ENCODE measurements at places on chromosomes 7 and 10.
A peak's percentile ranks its signal among the peaks of the same experiment; 100 is the strongest.

DNA sequence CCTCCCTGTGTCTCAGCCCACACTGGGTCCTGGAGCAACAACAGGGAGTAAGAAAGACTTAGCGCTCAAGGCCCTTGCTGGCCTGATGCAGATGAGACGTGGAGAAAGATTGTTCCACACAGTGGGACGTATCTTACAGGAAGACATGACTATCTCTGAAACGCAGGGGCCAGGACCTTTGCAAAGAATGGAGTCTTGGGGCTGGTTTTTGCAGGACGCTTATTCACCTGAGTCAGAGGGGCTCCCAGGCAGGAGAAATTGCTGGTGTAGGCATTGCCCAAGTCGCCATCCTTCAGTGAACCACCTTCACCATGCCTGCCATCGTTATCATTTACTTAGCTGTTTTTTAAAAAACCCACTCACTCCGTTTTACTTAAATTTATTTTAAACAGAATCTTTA is 11.8 kb upstream of the GDF10 start:
- no peak for DNase-seq

DNA sequence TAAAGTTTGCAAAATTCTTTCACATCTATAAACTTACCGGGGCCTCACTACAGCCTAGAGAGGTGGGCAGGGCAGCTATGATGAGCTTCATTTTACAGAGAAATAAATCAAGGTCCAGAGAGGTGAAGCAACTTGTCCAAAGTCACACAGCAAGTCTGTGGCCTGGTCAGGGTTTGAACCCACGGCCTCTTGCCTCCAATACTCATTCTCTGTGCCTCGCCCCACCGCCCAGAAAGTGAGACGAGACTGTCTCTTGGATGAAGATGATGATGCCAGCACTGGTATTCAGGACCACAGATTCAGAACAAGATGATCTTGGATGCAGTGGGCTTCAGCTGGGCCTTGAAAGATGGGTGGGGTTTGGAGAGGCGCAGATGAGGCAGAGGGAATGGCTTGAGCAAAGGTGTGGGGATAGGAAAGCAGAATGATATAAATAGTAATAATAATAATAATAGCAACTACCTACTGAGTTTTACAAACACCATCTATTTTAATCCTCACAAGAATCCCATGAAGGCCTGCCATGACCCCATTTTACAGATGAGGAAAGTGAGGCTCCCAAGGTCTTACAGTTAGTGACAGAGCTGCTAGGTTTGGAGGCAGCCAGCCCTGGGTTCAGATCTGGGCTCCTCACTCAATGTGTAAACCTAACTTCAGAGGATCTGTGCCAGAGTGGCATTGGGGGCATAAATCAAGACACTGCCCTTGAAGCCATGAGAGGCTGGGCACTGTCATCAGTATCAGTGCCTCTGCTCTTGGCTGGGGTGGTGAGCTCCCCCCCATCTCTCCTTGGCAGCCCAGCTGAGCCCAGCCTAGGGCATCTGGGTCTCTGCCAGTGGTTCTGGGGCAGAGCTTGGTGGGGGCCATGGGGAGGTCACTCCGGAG is 70.0 kb downstream of the NEURL1 start:
- no peak for DNase-seq

- DNase-seq, result no peak
Observed at GRCh38 chr7:119959811-119960210, 313.2 kb upstream of the KCND2 start.

DNA sequence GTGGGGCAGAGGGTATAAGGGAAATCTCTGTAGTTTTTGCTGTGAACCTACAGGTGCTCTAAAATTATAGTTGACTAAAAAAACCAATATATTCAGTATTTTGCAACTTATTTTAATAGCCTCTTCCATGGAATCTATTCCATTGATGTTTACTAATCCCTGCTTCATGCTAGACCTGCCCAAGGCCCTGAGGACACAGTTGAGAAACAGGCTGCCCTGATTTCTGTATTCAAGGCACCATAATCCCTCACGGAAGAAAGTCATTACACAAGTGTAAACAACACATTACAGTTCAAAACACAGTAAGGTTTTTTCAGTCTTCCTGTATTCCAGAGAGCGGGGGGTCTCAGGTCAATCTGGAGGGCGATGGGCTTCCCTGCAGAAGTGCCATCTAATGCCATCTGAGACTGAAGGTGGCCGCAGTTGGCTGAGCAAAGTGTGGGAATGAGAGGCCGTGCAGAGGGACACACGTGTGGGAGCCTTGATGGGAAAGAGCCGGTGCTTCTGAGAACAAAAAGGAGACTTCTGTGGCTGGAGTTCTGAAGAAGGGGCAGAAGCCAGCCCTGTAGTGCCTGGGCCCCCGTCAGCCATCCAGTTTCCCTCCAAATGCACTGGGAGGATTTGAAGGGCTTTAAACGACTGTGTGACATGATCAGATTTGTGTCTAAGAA is 146.9 kb downstream of the PTPN20 start:
- no peak for DNase-seq

- DNase-seq, result no peak
Observed at GRCh38 chr10:119207713-119208552, 562 bp downstream of the GRK5 start.

DNA sequence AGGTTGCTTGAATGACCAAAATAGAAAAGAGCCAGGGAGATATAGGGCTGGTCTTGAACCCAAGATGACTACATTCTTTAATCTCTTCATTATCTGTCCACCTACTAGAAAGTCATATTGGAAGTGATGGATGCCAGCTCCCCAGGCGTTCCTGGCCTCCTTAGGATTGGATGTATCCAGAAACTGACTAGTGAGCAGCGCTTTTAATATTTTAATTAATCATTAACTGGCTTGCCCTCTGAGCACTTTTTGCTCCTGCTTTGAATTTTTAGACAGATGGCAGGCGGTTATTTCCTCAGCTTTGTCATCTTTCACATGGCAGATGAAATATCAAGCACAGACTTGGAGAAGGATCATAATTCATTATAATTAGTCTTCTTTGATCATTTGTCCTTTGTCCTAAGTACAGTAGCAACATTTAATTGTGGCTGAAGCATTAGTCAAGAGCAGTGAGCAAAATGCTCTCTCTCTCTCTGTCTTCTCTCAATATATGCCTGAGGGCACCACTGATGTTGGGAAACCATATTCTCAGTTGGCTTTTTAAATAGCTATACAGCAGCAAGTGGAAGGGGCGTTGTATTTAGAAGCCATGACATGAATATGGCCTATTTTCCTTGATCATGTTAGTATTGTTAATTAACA is 588.0 kb downstream of the NRG3 start:
- DNase-seq, result no peak

GRCh38 chr10:102713539-102713813 is 721 bp downstream of the ARL3 start:
- DNase-seq, result no peak

DNA sequence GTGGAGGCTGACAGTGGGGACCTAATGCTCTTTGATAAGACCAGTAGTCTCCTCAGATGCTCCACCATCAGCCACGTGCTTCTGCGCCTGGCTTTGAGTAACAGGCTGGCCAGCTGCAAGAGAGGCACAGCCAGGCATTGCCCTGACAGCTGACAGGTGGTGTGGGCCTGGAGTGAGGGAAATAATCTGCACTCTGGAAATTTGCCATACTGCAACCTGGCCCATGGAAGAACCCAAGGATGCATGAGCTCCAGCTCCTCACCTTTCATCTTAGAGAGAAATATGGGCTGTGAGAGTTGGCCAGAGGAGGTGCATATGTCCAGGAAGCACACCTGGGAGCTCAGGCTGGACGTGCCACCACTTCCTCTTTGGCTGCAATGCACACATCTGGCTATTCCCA is 118.9 kb downstream of the PLXDC2 start:
- no peak for DNase-seq

- no peak for DNase-seq
Observed at GRCh38 chr10:131576341-131577177, 265.0 kb upstream of the TCERG1L start.

- DNase-seq, result no peak
Observed at GRCh38 chr7:67346876-67347275, 350.2 kb downstream of the TYW1 start.

DNA sequence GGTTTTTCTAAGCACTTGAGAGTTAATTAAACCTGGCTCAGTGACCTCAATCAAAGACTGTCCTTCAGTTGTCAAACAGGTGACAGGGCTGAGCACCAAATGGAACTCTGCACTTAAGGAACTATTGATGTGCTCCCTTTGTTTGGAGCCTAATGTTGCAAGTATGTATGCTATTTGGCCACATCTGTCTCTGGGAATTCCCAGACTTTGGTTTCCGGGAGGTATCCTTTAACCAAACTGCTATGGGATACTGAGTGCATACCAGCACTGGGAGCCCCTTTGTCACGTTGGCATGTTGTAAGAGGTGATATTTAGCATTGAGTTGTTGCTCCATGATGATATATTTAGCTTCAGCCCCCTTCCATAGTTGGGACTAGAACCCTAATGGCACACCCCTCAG is 25.2 kb downstream of the ASZ1 start:
- DNase-seq, result no peak

GRCh38 chr10:119706521-119707278 is 19.1 kb upstream of the INPP5F start:
- DNase-seq, result no peak

DNA sequence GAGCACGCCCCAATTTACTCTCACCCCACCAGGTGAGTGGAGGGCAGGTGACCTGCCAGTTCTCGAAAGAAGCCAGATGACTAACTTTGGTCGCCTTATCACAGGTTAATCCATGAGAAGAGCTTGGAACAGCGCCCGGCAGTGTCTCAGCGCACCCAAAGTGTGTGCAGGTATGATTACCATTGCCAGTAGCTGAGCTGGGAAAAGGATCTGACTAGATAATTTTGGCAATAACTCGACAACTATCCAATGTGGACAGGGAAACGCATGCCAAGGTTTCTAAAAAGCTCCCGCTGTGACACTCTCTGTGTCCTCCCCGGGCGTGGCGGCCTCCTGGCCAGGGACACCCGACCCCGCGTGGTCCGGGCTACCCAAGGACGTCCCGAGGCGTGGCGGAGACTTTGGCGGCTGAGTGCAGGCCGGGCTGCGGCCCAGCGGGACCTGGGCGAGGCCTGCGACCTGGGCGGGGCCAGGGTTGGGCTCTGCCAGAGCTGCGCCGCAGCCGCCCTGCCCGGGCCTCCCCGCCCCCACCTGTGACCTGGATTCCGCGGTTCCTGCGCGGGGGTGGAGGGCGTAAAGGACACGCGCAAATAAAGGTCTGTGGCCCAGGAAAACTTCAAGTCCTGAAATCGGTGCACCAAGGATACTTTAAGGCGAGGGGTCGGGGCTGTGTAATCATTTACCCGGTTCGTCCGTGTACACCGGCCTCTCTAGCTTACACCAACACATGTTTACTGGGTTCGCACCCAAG is 13.7 kb upstream of the WAPL start:
- DNase-seq, result peak; percentile 79

GRCh38 chr7:55063061-55063460 is 44.2 kb downstream of the EGFR start:
- no peak for DNase-seq

GRCh38 chr10:21150166-21150565 is 253.1 kb upstream of the NEBL start:
- DNase-seq, result no peak

- peak; percentile 52 for DNase-seq
Observed at GRCh38 chr10:28841625-28842024, 164.3 kb downstream of the BAMBI start.

DNA sequence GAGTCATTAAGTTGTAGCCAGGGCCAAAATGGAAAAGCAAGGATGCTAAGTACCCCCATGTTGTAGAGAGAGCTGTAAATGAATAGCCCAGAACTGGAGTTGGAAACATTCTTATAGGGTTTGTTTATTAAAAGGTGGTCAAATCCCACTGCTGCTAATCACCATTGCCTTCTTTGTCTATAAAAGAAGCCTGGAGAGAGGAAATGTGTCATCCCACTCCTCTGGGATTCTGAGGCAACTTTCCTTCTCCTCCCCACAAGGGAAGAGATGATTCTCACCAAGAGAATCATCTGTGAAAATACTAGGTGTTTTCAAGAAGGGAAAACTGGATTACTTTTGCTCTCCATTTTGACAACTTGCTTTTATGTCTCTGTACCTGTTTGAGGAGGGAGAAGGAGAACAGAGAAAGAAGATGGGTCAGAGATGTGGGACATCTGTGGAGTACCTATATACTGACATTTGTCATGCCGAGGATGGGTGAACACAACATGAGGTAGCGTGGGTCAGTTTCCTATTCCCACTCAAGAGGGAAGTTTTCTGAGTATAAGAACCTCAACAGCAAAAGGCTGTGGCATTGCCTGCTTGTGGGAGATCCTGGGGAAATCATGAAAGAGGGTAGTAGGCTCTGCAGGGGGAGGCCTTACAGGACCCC is 262.2 kb downstream of the KIF20B start:
- DNase-seq, result no peak

GRCh38 chr7:98084631-98085030 is 22.0 kb upstream of the LMTK2 start:
- no peak for DNase-seq

- DNase-seq, result no peak
Observed at GRCh38 chr7:94433224-94433623, 38.5 kb downstream of the COL1A2 start.

DNA sequence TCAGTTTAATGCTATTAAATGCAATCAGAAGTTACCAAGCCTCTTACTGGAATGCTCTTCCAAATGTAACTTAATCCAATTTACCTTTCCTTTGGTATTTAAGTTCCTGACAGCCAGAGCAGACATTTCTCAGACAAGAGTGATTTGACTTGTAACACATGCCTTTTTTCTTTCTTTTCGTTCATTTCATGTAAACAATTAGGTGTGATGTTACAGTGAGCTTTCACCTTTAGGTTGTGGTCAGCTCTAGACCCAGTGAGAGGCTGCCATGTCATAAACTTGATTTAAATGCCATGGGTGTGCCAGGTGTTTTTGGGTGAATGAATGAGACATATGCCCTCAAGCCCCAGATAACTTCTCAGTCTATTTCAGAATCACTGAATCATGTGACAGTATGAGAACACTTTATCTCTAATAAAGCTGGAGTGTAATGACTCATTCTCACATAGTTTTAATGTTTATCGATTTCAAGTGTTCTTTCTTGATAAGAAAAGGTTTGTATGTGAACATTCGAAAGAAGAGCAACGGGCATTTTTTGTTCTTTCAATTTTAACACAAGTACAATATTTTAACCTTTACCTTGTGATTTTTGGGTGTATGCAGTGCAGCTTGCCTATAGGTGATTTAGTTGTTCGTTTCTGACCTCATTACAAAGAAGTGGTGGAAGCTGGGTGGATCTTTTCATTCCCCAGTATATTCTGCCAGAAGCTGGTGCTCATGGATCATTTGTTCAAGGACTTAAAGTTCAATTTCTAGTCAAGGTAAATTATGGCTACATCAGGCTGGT is 61.5 kb downstream of the CHN2 start:
- DNase-seq, result no peak

- no peak for DNase-seq
Observed at GRCh38 chr7:125089171-125089570, 159.5 kb upstream of the POT1 start.
